Kidney glomerular epithelial cell (primary cell): ENCODE measurements at places on chromosomes 3 and 15.

DNA sequence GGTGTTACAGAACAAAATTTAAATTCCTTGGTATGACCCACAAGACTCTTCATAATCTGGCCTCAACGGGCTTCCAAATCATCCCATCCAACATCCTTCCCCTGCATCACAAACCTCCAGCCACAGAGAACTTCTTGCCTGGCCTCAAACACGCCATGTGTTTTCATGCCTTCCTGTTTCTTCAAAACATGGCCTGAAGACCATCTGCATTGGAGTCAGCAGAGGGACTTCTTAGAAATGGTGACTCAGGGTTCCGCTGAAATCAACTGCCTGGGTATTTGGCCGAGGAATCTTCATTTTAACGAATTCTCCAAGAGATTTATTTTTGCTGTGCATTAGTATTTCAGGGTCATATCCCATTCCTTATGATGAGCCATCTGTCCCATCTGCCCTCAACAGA is 138.1 kb upstream of the RAP2B start:
- no peak for DNase-seq

GRCh38 chr3:187762792-187763191 is 17.5 kb upstream of the BCL6 start:
- no peak for DNase-seq

- no peak for DNase-seq
Observed at GRCh38 chr15:72835294-72835890, 51.8 kb upstream of the ADPGK start.

GRCh38 chr3:141913150-141913811 is 36.8 kb downstream of the ATP1B3 start:
- DNase-seq, result peak; percentile 6

GRCh38 chr15:37995461-37996347 is 61.3 kb downstream of the TMCO5A start:
- DNase-seq, result peak; percentile 27

GRCh38 chr3:64806668-64807605 is 119.1 kb upstream of the ADAMTS9 start:
- peak; percentile 60 for DNase-seq

DNA sequence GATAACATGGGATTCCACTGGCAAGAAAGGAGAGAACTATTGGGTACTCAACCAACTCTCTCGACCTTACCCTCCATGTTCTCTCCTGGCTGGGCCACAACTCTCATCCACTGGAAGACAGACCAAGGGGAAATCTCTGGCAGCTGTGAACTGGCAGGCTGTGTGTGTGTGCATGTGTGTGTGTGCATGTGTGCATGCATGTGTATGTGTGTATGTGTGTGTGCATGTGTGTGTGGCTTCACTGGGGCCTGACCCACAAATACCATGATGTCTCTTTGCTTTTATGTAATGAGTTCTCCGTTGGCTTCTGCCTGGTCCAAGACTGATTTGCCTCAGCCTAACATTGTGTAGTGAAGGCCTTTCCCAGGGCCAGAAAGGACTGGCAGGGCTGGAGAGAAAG is 4.1 kb upstream of the ALDH1A3 start:
- no peak for DNase-seq

DNA sequence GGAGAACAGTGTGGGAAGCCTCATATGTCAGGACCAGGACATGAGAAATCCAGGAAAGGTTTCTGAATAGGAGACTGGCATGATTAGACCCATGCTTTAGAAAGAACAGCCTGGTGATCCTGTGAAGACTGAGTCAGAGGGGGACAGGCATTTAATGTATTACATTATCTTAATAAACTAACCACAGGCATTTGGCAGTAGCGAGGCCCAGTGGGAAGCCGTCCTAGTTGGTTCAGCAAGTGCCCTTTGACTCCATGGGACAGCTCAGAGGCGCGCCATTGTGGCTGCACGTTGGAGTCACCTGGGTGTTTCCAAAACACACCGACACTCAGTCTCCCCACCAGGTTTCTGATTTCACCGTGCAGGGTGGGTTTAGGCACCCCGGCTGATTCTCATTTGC is 90.5 kb upstream of the DGKG start:
- peak; percentile 56 for DNase-seq

GRCh38 chr3:143037867-143038266 is 36.5 kb downstream of the U2SURP start:
- no peak for DNase-seq

- peak; percentile 59 for DNase-seq
Observed at GRCh38 chr3:185807445-185808068, 17.3 kb downstream of the IGF2BP2 start.

DNA sequence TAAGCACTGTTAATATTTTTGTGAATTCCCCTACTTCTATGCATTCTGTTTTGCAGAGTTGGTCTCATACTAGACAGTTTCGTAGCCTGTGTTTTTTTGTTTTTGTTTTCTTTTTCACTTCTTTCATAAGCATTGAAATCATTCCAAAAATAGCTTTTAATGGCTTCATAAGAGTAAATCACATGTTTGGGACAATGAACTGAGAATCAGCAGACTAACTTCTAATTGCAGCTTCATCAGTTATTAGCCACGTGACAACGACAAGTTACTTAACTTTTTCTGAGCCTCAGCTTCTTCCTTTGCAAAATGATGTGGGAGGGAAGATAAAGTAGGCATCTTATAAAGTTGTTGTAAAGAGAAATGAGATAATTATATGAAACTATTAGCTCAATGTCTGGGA is 124.8 kb downstream of the LIPC start:
- no peak for DNase-seq

DNA sequence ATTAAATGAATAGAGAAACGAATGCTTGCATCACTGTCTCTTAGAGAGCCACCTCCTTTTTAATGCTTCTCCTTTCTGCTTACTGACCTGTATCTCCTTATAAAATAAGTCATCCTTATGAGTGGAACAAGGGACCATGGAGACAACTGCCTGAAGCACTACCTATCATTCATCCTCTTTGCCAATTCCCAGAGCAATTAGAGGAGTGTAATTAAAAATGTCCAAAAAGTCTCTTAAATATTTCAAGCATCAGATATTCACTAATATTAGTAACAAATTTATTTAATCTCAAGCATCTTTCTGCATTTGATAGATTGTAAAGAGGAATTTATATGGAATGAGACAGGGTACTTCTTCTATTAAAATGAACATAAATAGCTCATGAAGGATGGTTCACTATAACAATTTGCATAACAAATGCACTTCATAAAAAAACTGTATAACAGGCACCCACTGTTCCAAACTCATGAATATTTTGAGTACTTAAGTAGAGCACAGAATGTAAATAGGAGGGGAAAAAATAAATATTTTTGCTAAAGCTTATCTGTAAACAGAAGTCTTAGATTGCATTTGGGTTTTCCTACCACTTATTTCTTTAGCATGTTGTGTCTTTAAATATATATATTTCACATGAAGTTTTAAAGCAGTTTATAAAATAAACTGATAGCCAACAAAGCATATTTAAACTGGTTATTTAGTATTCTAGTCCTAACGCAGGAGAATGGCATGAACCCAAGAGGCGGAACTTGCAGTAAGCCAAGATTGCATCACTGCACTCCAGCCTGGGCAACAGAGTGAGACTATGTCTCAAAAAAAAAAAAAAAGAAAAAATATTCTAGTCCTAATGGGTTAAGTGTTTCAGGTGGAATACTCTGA is 269.3 kb downstream of the TBL1XR1 start:
- peak; percentile 7 for DNase-seq

- DNase-seq, result no peak
Observed at GRCh38 chr3:122496508-122496907, 18.2 kb downstream of the KPNA1 start.

DNA sequence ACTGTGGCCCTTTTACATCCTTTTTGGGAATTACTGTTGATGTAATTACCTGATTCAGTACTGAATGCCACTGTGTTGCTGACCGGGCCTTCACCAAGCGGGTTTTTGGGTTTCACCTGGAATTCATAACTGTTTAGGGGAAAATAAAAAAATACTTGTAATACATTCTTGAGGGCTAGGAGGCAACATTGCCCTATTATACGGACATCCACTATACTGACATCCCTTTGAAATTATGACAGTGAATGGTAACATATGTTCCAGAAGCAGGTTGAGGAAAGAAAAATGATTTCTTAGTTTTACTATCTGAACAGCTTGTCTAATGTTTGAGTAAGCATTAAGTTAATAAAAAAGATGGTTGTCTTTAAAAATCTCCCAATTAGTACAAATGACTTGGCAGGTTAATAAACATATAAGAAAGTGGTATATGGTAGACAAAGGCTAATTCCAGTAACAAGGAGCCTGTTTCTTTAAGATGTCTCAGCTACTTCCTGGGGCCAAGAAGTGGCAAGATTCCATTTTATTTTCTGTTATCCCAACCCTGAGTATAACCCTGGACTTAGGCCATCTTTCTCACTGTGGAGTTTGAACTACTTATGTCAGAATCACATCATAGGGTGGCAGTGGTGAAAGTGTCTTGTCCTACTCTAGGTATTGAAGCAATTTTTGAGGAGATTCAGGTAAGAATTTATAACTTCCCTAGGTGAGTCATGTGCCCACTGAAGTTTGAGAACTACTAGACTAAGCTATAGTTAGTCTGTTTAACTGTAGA is 45.5 kb downstream of the TFG start:
- DNase-seq, result no peak

GRCh38 chr3:63538919-63539318 is 113.6 kb upstream of the SNTN start:
- DNase-seq, result no peak

DNA sequence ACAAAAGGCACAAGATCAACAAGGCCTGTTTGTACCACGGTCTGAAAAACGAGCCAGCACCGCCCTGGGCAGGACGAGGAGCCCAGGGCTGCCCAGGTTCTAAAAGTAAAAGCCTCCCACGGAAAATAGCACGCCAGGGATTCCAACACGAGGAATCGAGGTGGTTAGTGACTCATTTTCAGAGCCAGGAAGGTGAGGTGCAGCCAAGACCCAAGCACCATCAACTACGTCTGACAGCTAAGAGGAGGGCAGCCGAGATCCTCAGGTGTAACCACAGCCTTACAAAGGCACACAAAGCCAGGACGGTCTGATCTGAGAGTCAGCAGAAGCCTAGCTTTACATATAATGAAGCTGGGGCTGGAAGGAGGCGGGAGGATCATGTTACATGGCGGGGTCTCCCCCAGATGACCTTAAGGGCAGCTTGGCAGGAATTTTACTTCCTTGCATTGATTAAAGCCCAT is 52.5 kb downstream of the ATP10A start:
- DNase-seq, result peak; percentile 52

GRCh38 chr15:40843885-40844695 is at the start of gene SPINT1:
SPINT1 (plus strand) TSS chr15:40844048; CDS start chr15:40844555, 507 bp downstream.
- no peak for DNase-seq

DNA sequence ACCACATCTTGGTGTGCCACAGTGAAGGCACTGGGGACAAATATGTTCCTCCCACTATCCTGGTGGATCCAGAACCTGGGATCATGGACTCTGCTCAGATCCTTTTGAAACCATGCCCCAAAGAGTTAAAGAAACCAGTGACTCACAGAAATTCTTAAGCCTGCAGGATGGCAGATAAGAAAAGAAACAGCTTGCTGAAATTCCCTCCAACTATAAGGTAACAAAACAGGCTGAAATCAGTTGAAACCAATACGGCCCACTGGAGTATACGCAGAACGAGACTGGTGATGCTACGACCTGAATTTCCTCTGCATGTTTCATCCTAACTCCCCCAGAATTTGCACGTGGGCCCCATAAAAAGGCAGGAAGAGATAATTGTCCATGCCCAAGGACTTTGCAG is 209.6 kb downstream of the TJP1 start:
- peak; percentile 30 for DNase-seq

GRCh38 chr3:5188419-5189221 is 1.1 kb downstream of the EDEM1 start:
- DNase-seq, result peak; percentile 37

GRCh38 chr15:95247071-95247984 is 1016.0 kb downstream of the MCTP2 start:
- peak; percentile 89 for DNase-seq

GRCh38 chr3:62777674-62778073 is 97.5 kb downstream of the CADPS start:
- no peak for DNase-seq

DNA sequence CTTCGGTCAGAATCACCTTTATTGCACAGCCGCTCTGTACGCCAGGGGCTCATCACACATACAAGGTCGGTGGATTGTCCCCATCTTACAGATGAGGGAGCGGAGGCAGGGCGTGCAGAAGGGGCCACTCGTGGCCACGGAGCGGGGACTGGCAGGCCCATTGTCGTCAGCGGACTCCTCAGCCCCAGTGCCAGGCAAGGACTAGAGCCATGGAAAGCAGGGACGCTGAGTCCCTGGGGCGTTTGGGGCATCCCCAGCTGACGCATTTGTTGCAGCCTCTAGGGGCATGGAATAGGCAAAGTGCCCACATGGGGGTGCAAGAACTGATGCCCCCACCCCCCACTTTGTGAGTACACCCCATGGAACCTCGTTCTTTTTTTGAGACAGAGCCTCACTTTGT is 29.8 kb upstream of the FURIN start:
- no peak for DNase-seq

DNA sequence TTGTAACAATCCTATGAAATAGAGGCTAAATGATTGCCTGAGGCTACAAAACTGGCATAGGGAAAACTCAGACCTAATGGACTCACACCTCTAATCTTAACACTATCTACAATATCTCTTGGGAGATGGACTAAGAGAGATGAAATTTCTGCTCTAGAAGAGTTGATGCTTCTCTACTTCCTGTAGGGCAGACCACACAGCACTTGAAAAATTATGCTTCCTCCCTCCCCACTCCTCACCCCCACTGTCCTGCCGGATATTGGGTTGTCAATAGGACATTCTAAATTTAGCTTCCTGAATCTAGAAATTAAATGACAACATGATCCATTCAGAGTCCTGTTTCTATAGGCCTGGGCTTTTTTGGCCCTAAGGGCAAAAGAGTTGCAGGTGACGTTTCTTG is 295.6 kb downstream of the GAP43 start:
- no peak for DNase-seq

- DNase-seq, result peak; percentile 43
Observed at GRCh38 chr3:71397046-71397445, 186.5 kb downstream of the FOXP1 start.

DNA sequence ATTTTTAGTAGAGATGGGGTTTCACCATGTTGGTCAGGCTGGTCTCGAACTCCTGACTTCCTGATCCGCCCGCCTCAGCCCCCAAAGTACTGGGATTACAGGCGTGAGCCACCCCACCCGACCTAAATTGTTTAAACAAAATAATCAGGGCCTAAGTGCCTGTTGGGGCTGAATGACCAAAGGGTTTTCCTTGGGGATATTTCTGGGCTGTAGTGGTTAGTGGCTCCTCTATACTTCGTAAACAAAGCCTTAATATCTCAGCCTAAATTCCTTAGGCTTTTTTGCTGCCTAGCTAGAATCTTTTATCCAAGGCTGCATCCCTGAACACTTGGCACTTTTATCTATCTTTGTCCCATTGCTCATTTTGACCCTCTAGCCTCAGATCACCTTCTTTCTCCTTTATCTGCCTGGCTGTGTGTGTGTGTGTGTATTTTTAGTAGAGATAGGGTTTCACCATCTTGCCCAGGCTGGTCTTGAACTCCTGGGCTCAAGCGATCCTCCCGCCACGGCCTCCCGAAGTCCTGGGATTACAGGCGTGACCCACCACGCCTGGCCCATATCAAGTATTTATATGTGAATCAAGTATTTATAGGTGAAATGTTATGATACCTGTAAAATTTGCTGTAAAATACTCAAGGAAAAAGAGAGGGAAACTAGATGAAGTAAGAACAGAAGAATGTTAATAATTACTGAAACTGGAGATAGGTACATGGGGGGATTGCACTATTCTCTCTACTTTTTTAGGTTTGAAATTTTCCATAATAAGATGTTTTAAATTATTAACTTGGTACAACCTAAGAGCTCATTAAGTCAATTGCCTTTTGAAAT is 1.8 kb downstream of the NUSAP1 start:
- DNase-seq, result no peak
